ENCODE measurements at places on chromosomes 12 and 14. TPM values are rescaled to one million over a fixed set of nuclear protein-coding genes. Genes with fewer than 3 reads are reported as not detected.

Gene PACS2
- total RNA-seq: 89.6 TPM

Gene NRIP2
- total RNA-seq: not detected

Gene CHGA
- not detected for total RNA-seq

Gene CCDC177
- total RNA-seq: not detected

Gene PPP1R1A
- 0.22 TPM for total RNA-seq

Gene TMPRSS12
- total RNA-seq: not detected

Gene SAMD15
- 8.8 TPM for total RNA-seq

Gene LRRC9
- total RNA-seq: not detected

Gene POTEM
- not detected for total RNA-seq

Gene KRT5
- not detected for total RNA-seq

Gene IL31
- not detected for total RNA-seq

Gene MVK
- total RNA-seq: 56.2 TPM

Gene JDP2
- 60.5 TPM for total RNA-seq

Gene ACOT6
- total RNA-seq: not detected

Gene ACVRL1
- 86.6 TPM for total RNA-seq

Gene LRRC10
- total RNA-seq: not detected

Gene TAS2R9
- not detected for total RNA-seq
